ENCODE measurements at places on chromosomes 5 and 9. TPM values are rescaled to one million over a fixed set of nuclear protein-coding genes. Genes with fewer than 3 reads are reported as not detected.

ANKRD33B gene
- total RNA-seq = 6.9 TPM

ZNF883 gene
- total RNA-seq = 0.65 TPM

DMGDH gene
- 0.33 TPM for total RNA-seq

ELOVL7 gene
- total RNA-seq = not detected

UBE2D2 gene
- total RNA-seq = 76.8 TPM

CDC20B gene
- 0.19 TPM for total RNA-seq

MYMK gene
- not detected for total RNA-seq

WHRN gene
- 0.67 TPM for total RNA-seq

ARHGEF28 gene
- total RNA-seq = 154 TPM

F2RL2 gene
- 0.76 TPM for total RNA-seq

PDE8B gene
- total RNA-seq = 0.10 TPM

TCF7 gene
- 0.29 TPM for total RNA-seq

OBP2B gene
- not detected for total RNA-seq

RASGRF2 gene
- total RNA-seq = 18.7 TPM

CCL21 gene
- not detected for total RNA-seq

PTGS1 gene
- 5.2 TPM for total RNA-seq

CCNI2 gene
- under 0.01 TPM for total RNA-seq

DDX4 gene
- not detected for total RNA-seq

ANKDD1B gene
- total RNA-seq = 0.33 TPM

SOHLH1 gene
- total RNA-seq = not detected

TSSK1B gene
- under 0.01 TPM for total RNA-seq

UAP1L1 gene
- 21.5 TPM for total RNA-seq

TMEM8B gene
- total RNA-seq = 0.19 TPM

ROPN1L gene
- total RNA-seq = 0.96 TPM

STC2 gene
- total RNA-seq = 18.1 TPM

FER gene
- total RNA-seq = 21.8 TPM

MORN5 gene
- total RNA-seq = not detected

DNM1 gene
- total RNA-seq = 0.48 TPM

IFNK gene
- not detected for total RNA-seq

CCNJL gene
- total RNA-seq = 10.1 TPM

CDX1 gene
- not detected for total RNA-seq

ZNF366 gene
- total RNA-seq = 18.2 TPM

FOXI1 gene
- under 0.01 TPM for total RNA-seq

BTNL3 gene
- not detected for total RNA-seq

SLC34A3 gene
- not detected for total RNA-seq

GRM6 gene
- not detected for total RNA-seq

Measured in vein endothelial cell (primary cell).